ENCODE measurements at places on chromosomes 5 and 9.
A peak's percentile ranks its signal among the peaks of the same experiment; 100 is the strongest.

- DNase-seq: no peak
These were observed 160.5 kb downstream of the ENTREP1 start for GRCh38 chr9:69485466-69485865.

GRCh38 chr9:34034698-34035065, 14.0 kb downstream of the UBAP2 start:
- no peak for DNase-seq

- DNase-seq: no peak
These were observed 13.3 kb downstream of the CORO2A start for GRCh38 chr9:98178874-98179850.

GRCh38 chr5:174010365-174010764, 21.4 kb downstream of the C5orf47 start:
- no peak for DNase-seq

DNA sequence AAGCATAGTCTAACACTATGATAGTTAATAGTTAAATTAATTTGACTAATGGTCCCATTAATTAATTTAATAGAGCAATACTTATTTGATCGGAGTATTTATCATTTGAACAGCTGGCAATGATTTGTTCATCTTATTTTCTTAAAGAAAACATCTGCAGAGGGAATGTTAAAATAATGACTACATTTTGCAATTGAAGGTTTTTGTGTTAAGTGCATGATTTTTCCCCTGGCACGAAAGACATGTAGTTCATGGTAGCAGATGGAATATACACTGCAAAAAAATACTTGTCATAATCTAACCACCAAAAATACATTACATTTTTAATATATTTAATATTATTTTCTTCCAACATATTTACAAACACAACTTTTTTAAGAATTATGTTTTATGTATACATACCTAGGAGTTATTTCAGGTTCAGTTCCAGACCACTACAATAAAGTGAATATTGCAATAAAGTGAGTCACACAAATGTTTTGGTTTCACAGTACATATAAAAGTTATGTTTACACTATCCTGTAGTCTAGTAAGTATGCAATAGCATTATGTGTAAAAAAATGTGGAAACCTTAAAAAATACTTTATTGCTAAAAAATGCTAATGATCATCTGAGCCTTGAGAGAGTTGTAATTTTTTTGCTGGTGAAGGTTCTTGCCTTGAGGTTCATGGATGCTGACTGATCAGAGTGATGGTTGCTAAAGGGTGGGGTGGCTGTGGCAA, 292.6 kb upstream of the DAB2 start:
- DNase-seq: no peak

DNA sequence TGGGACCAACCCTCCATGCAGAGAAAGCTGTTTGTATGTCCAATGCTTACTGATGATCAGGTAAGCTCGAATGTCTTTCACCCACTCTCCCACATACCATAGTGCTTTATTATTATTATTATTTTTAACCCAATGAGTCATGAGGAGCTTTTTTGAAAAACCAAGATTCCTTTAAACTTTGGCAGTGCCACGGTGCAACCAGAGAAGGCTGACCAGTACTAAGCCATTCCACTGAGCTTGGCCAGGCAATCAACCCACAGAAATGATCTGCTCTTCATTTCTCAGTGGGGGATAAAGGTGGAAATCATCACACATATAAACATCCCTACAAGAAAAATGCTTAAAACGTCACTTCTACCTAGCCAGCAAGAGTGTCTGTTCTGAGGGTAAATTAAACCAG, 35.5 kb downstream of the JAKMIP2 start:
- DNase-seq: no peak

DNA sequence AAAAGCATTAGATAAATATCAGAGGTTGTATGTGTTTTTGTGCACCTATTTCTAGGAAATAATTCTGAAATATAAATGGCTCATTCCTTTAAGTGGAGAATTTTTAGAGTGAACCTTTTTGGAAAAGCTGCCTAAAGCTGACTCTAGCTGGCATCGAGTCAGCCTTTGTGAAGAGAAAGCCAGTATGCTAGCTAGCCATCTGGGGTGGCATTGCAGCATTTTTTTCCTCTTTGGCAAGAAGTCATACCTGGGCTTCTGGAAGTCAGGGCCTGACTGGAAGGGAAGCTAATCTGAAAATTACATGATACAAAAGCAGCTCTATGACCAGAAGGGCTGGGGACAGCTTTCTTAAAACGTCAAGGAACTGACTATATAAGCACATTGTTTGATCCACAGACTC, 19.7 kb downstream of the ANP32B start:
- DNase-seq: no peak

DNA sequence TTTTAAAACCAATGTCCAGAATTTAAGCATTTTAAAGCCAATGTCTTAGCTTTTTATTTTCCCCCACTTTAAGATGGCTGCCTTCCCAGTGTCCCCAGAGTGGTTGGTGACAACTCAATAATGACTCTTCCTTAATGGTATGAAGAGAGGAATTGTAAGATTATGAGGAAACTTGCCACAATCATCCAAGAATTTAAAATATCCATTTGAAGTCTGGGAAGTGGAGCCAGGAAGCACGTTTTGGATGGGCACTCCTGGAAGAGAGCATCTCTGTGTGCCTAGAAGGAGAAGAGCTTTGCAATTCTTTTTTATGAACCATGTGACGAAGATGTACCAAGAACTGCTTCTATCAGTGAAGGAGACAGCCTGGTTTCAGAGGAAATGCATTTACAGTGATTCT, 11.3 kb upstream of the IGFBPL1 start:
- no peak for DNase-seq

GRCh38 chr5:38672059-38672788, 115.8 kb upstream of the LIFR start:
- DNase-seq: no peak

GRCh38 chr5:170076211-170076610, 29.5 kb upstream of the FOXI1 start:
- DNase-seq: no peak

DNA sequence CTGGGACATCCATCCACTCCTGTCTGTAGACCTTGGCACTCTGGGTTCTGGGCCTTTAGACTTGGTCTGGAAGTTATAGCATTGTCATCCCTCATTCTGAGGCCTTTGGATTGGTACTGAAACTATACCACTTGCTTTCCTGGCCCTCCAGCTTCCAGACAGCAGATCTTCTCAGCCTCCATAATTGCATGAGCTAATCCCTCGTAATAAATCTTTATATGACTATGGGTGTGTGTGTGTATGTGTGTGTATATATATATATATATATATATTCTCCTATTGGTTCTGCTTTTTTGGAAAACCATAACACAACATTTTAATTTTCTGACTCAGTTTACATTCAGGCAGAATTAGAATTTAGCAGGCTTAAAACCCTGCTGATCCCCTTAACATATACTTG, 180.5 kb downstream of the ENC1 start:
- DNase-seq: no peak

GRCh38 chr9:122695696-122696095, 20.8 kb downstream of the OR1L3 start:
- DNase-seq: no peak

- no peak for DNase-seq
These were observed 3.7 kb upstream of the WDR31 start for GRCh38 chr9:113343732-113344231.

DNA sequence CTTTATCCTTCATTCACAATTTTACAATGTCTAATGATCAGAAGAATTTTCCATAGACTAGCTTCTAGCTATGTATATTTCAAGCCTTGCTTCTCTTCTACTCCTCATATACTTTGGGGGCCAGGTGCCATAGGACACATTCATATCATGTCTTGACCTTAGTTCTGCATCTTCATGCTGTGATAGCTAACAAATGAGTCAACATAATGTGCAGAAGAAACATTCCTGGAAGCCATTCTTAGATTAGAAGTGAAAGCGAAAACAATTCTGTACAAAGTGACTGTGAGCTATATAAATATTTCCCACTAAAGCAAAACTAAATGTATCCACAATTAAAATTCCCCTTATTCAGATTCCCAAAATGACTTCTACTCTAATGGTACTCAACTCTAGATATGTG, 320.2 kb upstream of the NREP start:
- DNase-seq: no peak

- no peak for DNase-seq
These were observed 586.3 kb upstream of the FAM174A start for GRCh38 chr5:99948850-99949249.

- DNase-seq: no peak
These were observed 25.7 kb downstream of the TRIO start for GRCh38 chr5:14168793-14169262.

DNA sequence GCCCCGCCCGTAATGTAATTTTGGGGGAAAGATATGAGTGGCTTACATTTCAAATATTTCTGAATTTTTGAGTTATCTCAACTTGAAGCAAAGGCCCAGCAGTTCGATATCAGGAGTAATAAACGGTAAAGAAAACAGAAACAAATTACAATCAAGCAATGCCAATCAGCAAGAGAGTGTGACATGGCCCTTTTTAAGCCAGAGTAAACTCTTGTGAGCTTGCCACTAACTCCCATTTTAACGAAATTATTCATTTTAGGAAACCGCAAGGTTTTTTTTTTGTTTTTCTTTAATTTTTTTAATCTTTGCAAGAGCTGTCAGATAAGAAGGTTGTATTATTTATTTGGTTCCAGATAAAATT, 17.6 kb upstream of the CDK7 start:
- no peak for DNase-seq

DNA sequence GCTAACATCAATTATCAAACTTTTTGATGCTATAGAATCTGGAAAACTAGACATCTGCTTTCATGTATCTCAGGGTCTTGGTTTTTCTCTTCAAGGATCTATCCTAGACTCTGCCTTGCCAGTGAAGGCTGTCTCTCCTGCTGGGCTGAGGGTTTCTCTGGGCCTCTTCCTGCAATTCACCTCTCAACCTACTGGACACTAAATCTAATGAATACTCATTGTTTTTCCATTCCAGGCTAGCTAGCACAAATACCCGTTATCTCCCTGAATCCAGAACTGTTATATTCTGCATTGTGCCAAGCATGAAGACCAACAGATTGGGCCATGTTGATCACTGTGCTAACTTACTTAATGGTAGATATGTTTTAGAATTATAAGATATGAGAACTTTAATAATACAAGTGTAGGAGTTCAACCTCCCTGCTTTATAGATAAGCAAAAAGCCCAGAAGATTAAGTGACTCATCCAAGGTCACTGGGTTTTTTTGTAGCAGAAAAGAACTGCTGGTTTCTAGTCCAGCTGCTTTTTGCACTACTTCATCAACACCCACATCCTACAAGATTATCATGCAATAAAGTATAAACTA, 56.5 kb upstream of the RNF38 start:
- DNase-seq: peak; percentile 12

DNA sequence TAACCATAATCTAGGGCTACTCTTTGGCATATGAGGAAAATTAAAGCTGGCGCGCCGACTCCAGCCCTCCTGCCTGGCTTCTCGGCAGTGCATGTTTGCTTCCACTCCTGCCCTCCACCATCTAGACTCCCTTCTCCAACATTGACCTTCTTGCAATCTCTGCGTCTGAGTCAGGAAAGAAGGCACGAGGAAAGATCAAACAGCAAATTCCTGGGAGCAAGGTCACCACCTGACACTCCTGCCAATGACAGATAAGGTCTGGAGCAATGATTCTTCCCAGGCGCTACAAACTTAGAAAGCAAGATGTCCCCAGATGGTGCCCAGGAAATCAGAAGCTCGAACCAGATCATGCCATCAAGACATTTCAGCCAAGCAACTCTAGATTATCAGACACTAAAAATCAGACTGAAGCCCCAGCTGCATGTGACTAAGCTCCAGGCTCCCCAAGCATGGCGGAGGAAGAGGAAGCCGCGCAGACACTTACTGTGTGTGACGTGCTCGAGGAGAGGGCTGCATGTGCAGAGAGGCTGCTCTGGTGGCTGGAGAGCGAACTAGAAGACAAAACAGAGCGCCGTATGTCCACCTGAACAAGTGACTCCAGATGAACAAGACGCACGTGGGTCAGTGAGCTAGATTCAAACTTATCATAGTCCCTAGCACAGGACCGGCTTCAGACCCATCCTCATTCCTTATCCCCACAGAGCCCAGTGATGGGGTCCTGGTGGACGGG, 115.3 kb downstream of the UBE2R2 start:
- DNase-seq: no peak

GRCh38 chr9:110128664-110129329, 79.2 kb downstream of the C9orf152 start:
- DNase-seq: no peak

GRCh38 chr5:172284611-172284980, 1.0 kb upstream of the UBTD2 start:
- DNase-seq: no peak

GRCh38 chr5:147484708-147485020, 25.2 kb downstream of the DPYSL3 start:
- no peak for DNase-seq

GRCh38 chr5:1190837-1191239, 10.6 kb upstream of the SLC6A19 start:
- no peak for DNase-seq

DNA sequence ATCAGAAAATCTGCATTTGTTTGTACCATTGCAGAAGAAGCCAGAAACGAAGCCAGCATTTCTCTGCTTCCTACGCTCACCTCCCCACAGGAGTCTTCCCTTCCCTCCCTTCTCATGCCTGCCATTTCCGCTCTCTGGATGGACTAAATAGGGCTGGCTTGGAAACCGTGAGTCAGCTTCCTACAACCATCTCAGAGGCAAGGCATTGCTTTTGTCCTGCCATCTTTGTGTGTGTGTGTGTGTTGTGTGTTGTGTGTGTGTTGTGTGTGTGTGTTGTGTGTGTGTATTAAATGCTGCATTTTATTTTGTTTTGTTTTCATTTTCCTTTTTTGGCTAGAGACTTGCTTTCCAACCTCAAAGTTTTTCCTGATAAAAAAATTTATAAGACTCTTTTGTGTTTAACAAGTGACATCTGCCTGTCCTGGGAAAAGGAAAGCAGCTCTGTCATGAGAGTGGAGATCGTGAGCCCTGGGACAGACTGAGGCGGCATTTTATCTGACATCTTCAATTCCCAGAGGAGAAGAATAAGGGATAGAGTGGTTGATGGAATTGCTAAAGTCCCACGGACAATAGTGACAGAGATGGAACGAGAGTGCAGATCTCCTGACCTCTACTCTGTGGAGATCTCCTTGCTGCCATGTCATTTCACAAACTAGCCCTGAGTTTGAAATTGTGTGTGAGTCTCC, 7.5 kb upstream of the EGFLAM start:
- DNase-seq: no peak

- no peak for DNase-seq
These were observed 16.2 kb downstream of the ZNF189 start for GRCh38 chr9:101414839-101415238.

Measured in endothelial cell (in vitro differentiated cells).